Hematopoietic multipotent progenitor cell treated with erythropoietin and hydrocortisone succinate and interleukin-3 and kit ligand, for 4 days (in vitro differentiated cells): ENCODE measurements at places on chromosomes 3 and 15.

DNA sequence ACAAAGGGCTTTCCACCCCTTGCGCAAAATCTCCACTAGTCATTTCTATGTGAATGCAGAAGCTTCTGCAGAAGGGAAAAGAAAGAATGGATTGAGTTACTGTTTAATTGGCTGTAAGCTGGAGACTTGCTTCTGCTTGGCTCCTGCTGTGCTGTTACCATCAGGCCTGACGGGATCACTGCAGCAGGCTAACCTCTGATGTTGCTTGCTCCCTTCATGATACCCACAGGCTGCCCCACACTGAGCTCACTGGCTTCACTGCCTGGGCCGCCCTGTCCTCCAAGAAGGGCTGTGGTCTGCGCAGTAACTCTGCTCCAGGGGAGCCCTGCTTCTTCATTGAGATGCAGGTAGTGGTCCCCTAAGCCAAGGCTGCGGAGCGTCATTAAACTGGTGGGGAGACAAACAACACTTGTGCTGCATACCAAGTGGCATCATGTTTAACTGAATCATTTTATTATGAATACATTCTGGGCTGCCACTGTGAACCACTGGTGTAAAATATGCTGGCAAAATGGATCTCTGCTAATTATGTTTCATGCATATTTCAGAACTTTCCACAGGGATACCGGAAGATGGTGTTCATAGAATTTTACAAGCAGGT, 78.6 kb downstream of the WDR49 start:
- DNase-seq: no peak

DNA sequence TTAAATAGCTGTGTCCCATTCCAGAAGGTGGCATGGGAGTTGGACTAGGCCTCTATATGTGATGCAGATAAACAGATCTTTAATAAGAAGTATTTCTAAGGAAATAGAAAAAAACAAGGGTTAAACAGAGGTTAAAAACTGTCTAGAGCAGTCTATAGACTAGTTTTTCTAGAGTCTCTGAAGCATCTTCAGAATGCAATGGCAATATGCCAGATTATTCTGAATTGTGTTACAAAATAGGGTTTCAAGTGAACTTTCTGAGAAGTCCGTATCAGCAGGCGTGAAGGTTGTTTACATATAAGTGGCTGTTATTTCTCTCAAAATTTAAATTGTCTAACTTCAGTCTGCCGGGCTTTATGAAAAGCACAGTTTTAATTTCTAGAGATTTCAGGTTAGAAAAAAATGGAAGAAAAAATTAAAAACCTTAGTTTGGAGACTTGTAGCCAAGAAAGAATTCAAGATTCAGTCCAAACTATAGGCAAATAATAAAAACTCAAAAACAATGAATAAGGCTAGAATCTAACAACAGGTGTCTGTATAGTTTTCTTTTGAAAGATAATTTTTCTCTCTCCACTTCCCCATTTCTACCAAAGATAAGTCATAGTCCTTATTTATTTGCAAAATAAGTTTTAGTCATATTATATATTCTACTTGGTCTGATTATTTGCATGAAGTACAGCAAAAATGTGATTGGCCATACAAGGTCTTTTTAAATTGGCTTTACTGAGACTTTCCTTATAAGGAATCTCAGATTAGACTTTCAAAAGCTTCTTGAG, 55.2 kb downstream of the OSTN start:
- no peak for DNase-seq

GRCh38 chr3:40576396-40576795, 51.6 kb downstream of the ZNF621 start:
- DNase-seq: no peak

DNA sequence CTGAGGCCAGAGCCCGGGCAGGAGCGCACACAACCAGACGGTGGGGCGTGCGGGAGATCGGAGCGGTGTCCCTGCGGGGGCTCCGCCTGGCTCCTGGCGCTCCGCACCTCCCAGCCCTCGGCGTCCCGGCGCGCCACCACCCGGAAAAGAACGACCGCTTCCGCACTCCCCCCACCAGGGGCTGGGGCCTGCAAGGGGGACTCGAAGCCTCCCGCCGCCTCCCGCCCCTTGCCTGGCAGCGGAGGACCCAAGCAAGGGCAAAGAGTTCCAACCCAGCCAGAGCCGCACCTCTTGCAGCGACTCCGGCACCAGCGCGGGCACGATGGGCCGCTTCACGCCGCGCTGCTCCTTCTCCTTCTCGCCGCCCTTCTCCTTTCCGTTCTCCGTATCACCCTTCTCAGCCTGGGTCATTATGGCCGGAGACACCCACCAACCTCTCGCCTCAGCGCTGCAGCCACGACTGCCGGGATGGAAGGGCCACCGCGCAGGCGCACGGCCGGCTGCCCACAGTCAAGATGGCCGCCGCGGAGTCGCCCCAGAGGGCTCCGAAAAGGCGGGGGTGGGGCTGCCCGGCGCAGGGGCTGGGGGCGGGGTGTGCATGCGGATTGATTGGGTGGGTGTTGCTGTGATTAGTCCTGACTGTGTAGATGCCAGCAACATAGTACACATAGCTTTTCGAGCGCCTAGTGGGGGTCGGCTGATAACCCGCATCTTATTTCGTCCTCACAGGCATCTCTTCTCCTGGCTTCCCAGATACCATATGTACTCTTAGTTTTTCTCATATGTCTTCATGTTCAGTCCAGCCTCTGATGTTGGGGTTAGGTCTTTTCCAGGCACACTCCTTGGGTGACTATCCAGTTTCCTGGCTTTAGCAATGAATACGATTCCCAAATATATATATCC, at the start of gene ACTR8:
ACTR8 (minus strand) TSS at position 462 of the 903 bp plus-strand sequence; CDS start at position 411, 51 bp downstream.
- DNase-seq: peak; percentile 94

DNA sequence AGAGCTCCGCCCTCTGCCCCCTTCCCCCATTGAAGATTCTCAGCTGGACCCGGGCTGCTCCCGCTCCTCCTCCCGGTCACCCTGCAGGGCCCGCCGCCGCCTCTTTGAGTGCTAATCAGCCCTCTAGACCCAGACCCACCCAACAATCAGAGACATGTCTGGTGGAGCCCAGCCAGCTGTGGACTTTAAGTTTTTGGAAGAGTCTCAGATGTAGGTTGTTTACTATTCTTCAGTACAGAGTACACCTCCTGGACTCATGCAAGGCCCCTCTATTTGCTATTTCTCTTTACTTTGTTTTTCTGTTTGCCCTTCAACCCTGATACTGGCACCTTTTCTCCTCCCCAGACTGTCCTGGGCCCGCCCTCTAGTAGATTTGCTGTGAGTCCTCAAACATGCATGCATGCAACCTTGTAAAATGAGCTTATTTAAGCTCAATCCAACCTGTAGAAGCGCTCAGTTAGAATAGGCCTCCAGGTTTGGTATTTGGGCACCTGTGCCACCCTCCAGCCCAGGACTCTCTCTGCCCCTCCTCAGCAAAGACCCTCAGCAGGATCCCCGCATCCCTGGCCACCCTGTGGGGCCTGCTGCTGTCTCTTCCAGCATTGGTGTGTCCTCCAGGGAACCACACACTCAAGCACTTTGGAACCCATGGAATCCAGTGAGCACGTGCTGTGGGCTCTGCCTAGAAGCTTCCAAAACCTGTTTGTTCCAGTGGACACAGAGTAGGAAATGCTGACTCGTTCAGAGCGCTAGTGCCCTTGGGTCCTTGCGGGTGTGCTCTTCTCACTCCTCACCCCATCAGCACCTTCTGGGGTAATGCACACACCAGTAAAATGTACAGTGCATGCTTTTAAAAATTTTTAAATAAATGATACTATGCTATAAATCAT, 4.6 kb downstream of the PRR23E start:
- DNase-seq: no peak

DNA sequence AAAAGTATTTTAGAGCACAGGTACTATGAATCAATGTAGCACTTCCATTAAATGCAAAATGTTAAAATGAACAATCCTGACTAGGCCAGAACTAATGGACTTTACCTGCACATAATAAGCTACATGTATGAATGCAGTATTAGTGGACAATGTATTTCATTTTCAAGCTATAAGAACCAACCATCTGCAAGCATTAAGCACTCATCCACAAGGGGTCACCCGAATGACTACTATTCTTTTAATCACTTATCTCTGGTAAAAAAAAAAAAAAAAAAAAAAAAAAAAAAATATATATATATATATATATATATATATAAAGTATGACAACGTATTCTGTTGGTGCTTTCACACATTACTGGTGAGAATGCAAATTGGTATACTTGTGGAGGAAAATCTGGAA, 7.2 kb downstream of the HERC1 start:
- DNase-seq: peak; percentile 86

DNA sequence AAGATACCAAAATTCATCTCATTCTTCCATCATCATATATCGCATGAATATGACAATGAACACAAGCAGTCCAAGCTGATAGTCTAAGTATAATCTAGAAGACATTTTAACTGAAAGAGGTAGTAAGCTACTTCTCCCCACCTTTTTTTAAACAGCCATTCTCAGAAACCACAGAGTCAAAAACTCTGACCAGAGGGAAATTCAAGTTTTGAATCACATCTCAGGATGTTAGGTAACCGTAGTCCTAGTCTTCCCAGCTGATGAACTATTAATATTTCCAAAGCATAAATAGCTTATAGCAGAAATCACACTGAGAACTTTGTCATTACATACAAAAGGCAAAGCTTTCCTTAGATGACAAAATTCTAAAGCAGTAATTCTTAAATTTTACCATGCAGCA, 25.8 kb downstream of the NPTN start:
- no peak for DNase-seq

DNA sequence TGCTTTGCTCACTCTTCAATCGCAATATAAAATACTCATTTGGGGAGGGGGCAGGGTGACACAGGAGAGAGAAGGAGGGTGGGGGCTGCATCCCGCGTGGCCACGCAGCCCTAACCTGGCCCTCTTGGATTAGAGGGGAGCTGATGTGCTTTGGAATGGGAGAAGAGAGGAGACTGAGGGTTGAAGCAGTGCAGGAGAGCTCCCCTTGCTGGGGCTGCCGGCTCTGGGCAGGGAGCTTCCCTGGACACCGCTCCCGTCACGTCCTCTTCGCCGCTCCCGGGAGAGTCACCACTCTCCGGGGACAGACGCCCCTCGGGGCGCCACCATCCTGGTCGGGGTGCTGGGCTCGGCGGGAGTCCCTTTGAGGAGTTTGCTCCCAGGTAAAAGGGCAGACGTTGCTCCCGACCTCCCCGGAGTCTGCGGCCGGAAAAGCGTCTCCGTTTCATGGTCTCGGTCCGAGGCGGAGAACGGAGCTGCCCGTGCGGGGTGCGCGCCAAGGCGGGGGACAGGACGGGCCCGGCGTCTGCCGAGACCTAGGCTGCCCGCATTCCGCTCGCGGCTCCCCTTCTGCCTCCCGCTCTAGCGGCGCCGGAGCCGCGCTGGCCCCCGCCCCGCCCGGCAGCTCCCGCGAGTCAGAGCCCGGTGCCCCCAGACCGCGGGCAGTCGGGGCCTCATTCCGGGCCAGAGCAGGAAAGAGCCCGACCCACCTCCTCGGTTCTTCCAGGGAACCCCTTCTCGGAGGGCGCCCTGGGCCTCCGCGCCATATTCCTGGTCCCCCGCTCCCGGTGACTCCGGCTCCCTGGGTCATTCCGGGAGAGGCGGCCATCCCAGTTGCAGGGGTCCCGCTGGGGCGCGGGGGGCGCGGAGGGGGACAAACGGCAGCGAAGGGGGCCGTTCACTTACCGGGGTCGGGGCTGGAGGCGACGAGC, 603 bp downstream of the SLC7A14 start:
- DNase-seq: peak; percentile 5

GRCh38 chr3:183283886-183284285, 30.8 kb downstream of the B3GNT5 start:
- DNase-seq: no peak

DNA sequence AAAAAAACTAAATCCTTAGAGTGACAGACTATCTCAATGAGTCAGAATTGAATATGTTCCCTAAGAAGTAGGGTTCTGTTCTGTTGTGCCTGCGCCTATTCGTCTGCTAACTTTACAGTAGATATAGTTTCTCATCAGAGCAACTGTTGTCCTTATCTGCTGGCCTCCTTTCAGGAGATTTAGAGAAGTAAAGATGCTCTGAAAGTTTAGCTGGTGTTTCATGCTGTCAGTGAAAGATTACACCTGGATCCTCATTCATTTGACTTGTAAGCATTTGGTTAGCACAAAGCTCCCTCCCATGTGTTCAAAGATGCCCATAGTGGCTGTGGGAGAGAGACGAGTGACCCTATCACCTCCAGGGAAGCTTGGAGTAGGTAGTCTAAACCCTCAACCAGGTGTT, 35.0 kb downstream of the SUCNR1 start:
- no peak for DNase-seq

- DNase-seq: no peak
Measured at GRCh38 chr3:179330438-179330837, 7.6 kb downstream of the ZNF639 start.

GRCh38 chr3:80233576-80233975, 465.8 kb upstream of the ROBO1 start:
- no peak for DNase-seq
